Activated T-cell treated with anti-CD3 and anti-CD28 coated beads, Interleukin-2, amount 50 U/mL, for 1 hour (primary cell): ENCODE measurements at places on chromosomes 16 and 17.

GRCh38 chr17:61247439-61247838 is 152.2 kb upstream of the TBX2 start:
- no peak for DNase-seq

DNA sequence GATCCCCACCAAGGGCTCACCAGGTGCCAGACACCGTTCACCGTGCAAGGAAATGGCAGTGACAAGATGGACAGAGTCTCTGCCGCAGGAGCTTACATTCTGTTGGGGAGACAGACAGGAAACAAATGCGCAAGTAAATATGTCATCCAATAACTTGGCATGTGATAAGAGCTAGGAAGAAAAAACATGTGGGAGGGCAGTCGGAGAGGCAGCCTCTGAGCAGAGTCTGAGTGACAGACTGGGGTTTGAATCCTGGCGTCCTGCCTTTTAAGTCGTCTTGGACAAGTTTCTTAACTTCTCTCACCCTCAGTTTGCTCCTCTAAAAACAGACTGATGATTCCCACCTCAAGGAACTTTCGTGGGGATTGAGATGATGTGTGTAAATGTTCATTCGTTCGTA is 7.2 kb downstream of the SGSM2 start:
- no peak for DNase-seq

- DNase-seq: no peak
These were observed 287.1 kb downstream of the SOX9 start for GRCh38 chr17:72407931-72408330.

DNA sequence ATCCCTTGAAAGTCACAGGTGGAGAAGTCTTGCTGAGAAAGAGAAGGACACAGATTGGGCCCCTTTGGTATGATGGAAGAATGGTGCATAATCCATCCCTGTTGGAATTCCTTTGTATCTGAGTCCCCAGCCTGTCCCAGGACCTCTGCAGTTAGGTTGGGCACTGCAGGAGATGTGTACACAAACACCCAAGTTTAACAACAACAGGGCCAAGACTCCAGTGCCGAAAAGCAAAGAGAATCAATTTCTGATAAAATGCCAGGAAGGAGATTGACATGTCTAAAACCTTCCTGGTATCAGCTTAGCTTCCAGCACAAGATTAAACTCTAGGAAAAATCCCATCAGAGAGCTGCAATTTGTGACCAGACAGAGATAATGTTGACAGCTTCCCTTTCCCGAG is 32.9 kb downstream of the KATNIP start:
- no peak for DNase-seq
